ENCODE measurements at places on chromosomes 11 and 22. TPM values are rescaled to one million over a fixed set of nuclear protein-coding genes. Genes with fewer than 3 reads are reported as not detected.

The OR51B4 gene
- total RNA-seq = not detected

The KRTAP5-1 gene
- total RNA-seq = not detected

The KCNJ11 gene
- total RNA-seq = not detected

The MMP7 gene
- not detected for total RNA-seq

The TCN2 gene
- total RNA-seq = 3.1 TPM

Data from smooth muscle cell of the umbilical artery (primary cell).